ENCODE measurements at places on chromosomes 4 and X.
A peak's percentile ranks its signal among the peaks of the same experiment; 100 is the strongest.

DNA sequence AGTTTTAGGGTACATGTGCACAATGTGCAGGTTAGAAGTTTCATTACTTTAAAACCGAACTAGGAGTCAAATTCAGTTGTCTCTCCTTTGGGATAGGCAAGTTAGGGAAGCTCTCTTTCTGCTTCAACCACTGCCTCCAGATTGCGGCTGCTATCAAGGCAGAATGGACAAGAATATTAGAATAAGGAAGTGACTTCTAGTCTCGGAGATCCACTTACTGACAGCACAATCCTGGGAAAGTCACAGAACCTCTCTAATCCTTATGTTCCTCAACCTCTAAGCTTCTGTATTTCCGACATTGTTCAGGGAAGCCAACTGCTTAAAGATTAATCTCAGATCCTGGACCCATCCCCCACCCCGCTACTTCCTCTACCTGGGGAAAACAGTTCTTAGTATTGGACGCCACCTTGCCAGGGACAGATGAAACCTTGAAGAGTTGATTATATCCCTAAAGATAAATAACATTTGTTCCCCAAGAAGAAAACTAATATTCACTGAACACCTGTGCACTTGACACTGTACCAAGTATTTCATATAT lies 2.1 kb downstream of the NUP62CL start:
- no peak overlapping the region for H3K27ac ChIP-seq
- DNase-seq: no peak
- H3K4me1 ChIP-seq: no peaks in the 10 kb centered on the region
- no peaks in the 10 kb centered on the region for H3K36me3 ChIP-seq

DNA sequence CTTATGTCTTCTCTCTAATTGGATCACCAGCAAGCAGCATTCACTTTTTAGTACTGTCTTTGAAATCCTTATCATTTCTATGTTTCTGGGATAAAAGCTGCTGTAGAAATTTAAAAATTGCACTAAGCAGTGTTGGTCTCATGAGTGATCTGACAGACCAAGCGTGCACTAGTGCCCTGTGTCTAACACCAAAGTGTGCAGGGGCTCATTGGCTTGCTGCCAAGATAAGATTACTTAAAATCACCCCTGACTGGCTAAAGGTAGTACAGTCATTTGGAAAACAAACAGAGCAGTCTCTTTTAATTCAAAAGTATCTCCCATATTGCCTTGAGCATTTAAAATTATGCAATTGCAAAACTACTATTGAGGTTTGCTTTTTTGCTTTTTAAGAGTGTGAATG lies 304.6 kb downstream of the ARAP2 start:
- H3K4me1 ChIP-seq: no peaks in the 10 kb centered on the region
- no peak overlapping the region for H3K4me3 ChIP-seq
- H3K36me3 ChIP-seq: no peaks in the 10 kb centered on the region
- DNase-seq: no peak
- H3K27me3 ChIP-seq: no peaks in the 10 kb centered on the region

DNA sequence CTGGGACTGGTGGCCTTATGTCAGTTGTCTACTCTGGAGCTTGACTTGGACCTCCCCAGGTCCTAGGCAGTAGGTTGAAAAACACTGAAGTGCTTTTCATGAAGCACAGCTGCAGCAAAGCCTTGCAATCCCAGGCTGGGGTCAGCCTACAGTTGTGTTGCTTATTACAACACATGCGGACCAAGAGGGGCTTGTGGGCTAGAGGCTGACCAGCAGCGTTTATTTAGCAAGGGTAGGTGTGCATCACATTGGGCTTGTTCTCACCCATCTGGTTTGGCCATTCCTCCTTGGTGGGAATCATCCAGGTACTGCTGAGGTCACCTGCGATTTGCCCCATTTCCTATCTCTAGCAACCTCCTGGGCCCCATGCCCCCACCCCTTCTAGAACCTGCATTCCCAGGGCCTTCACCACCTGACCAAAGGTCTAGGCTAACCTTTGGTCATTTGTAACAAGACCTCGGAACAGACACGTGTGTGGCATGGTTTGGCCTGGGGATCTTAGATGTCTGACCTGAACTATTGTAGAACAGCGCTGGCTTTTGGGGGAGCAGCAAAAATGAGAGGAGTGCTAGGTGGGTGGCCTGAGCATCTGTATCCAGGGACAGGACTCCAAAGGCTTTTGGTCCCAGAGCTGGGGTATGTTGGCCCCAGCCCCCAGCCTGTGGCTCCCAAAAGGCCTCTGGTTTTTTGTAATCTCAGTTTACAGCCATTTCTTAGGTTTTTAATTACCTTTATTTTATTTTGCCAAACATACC lies 3.0 kb downstream of the RPL10 start:
- no peaks in the 10 kb centered on the region for H3K4me1 ChIP-seq
- DNase-seq: no peak
- H3K4me3 ChIP-seq: no peak overlapping the region
- H3K27me3 ChIP-seq: no peaks in the 10 kb centered on the region

- peak overlapping the region; percentile 31 for H3K27ac ChIP-seq
- peaks cover 9% of the 10 kb centered on the region for H3K4me1 ChIP-seq
- H3K36me3 ChIP-seq: no peaks in the 10 kb centered on the region
- no peak for DNase-seq
- no peak overlapping the region for H3K4me3 ChIP-seq
These were observed 21.2 kb downstream of the USP53 start for GRCh38 chr4:119233750-119234149.

DNA sequence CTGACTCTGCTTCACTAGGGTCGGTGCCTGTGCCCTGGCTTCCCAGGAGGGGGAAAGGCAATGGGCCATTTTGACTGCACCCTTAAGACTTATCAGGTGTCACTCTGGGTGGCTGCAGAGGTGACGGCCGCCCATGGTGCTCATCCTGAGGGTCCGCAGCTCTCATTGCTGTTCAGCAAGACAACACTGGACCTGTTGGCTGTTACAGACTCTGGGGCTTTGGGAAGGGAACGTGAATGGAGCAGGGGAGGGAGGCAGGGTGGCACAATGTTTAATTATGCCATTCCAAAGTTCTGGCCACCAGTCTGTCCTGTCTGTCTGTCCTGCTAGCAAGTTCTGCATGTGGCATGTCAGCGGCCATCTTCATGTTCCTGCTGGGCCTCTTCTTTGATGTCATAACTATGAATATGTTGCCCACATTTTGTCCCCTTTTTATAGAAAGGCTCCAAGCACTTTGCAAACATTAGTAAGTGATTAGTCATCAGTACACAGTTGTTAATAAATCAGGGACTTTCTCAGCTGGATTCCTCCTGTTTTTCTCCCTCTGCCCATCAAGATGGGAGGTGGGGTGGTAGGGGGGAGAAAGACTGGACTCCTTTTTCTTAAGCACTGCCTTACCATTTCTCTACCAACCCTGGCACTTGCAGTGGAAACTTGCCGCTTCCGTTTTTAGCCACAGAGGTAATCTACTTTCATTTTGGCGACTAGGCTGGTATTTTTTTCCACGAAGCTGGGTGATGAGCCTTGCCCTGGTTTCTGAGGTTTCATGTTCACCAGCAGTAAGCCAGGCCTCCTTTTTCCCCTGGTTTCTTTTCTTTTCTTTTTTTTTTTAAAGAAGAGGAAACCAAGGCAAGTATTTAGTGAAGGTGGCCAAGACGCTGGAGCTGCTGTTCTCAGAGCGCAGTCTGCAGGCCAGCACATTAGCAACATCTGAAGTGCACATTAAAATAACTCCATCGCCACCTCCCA lies 88.6 kb upstream of the TRIM2 start:
- H3K36me3 ChIP-seq: no peaks in the 10 kb centered on the region
- no peak for DNase-seq
- H3K27me3 ChIP-seq: no peaks in the 10 kb centered on the region
- no peaks in the 10 kb centered on the region for H3K4me1 ChIP-seq
- H3K27ac ChIP-seq: no peak overlapping the region
